Aorta (tissue), 5 donors: ENCODE measurements at places on chromosomes 6 and 20. TPM values are rescaled to one million over a fixed set of nuclear protein-coding genes. Genes with fewer than 3 reads are reported as not detected.

DNA sequence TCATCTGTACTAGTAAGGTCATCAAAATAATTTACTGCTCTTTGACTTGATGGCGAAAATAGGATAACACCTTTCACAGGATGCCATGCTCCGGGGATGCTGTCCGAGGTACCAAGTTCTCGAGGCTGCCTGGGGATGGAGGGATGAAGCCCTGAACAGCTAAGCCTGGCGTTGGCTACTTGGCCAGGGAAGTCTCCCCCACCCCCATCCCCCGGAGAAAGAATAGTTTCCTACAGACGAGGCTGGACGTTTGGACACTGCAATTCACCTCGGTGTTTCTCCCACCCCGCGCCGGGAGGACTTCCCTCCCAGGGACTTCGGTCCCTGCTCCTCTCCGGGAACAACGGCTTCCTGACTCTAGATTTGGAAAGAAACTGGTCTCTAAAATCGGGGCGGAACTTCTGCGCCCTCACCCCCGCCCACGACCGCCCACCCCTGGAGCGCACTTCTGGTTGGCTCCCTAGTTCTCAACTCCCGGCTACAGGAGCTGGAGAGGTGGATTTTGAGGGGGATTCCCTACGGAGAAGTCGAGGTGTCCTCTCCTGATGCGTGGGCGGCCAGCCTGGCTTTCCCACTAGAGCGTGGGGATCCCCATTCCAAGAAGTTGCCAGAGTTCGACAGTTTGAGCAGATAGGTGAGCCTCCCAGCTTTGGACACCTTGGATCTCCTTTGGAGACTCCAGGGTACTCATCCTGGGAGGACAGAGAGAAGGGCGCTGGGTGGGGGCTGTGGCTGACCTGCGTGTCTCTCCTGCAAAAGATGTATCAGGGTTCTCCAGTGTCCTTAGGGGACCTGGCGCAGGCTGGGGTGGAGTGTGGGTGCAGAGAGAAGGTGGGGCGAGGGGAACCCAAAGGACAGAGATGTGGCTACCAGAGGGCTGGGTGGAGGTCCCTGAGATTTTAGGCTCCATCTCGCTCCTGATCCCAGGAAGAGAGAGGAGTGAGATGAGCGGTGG is 1.1 kb downstream of the PCSK2 start:
- DNase-seq, result peak; percentile 33

ASIP gene
- total RNA-seq, result not detected

DNA sequence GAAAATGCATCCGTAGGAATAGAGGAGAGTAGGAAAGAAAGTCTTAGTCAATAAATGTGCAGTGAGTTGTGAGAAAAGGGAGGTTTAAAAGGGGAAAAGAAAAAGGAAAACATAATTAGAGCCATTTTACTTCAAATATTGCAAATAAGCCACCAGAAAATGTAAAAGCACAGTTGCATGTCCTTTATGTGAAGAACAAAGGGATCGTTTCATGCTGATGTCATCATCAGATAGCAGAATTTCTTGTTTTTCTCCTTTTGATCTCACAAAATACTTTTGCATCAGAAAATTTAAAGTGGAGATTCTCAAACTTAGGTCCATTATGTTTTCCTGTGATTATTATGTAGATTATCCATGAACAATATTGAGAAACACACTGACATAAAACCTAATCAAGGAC is 166.7 kb downstream of the HAO1 start:
- no peak for DNase-seq

TBC1D32 gene
- total RNA-seq, result 4.5 TPM

PTGIS gene
- total RNA-seq, result 351 TPM

DNA sequence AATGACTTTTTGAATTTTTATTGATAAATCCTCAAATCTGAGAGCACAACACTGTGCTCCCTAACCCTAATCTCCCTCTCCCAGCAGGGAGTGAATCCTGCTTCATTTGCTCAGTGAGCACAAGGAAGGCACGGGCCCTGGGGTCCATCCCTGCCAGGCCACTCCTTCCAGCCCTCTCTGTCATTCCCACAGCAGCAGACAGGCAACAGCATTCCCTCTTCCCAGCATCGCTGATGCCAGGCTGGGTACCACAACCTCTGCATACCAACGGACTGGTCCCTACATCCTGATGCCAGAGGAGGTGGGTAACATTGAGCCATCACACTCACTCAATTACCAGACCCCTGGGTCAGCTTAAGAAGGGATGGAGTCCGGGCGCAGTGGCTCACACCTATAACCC is 34.2 kb downstream of the MRPL14 start:
- no peak for DNase-seq

DNA sequence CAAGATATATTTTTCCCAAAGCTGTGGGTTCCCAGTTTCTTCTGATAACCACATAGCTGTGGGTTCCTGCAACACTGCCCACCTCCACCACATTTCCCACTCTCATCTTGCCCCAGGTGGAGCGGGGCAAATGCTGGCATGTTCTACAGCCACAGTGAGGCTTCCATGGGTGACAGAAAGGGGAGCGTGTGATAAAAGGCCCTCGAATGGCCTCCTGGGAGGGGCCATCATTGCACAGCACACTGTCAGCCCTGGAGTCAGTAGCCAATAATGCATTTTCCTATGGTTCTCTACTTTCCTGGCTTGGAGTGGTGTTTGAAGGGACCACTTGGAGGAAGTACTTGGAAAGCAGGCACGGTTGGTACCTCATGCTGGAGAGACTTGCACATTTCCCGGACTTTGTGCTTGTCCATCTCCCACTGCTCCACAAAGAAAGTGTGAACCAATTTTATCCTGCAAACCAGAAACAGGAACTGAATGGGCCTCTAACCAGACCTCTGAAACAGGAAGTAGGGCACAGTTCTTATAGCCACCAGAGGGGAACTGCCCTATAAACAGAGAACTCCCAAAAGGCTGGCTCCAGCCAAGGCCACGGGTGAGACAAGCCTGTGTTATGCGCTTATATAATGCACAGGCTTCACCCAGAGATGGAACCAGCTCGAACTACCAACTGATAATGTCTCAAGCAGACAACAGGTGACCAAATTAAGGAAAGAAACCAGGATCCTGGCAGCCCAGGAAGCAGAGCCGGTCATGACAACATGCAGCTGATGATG is 8.6 kb downstream of the MAP3K5 start:
- no peak for DNase-seq

DNA sequence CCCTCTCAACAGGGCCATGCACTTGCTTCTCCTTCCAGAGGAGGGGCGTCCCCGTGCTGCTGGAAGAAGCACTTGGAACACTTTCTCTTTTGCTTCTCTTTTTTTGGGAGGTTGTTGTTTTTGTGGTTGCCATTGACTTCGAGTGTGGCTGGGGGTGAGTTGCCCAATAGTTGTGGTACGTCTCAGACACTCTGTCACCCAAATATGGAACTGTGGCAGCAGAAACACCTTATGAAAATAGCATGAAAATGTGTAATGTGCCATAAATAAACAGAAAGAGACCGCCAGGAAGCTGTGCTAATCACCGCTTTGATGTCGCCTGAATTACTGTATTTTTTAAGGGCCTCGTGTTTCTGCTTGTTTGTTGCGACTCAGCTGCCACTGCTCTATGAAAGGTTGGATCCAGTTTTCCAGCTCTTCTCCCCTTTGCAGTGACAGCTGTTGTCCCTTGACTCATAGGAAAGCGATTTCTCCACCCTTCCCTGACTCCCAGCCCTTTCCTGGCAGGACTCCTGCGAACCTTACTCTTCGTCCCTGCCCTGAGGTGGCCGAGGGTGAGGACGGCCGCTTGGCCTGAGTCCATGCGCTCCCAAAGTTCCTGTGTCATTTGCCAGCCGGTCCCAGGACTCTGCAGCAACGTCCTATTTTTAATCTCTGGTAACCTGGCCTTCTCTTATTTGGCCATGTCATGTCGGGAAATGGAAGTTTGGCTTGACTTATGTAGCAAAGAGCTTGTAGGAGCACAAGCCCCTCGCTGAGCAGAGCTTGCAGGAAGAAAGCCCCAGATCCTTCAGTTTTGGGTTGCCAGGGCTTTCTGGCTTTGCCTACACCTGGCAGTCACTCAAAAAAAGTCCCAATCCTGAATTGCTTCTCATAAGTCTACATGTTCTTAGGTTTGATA is 694.6 kb downstream of the QKI start:
- peak; percentile 84 for DNase-seq

DNA sequence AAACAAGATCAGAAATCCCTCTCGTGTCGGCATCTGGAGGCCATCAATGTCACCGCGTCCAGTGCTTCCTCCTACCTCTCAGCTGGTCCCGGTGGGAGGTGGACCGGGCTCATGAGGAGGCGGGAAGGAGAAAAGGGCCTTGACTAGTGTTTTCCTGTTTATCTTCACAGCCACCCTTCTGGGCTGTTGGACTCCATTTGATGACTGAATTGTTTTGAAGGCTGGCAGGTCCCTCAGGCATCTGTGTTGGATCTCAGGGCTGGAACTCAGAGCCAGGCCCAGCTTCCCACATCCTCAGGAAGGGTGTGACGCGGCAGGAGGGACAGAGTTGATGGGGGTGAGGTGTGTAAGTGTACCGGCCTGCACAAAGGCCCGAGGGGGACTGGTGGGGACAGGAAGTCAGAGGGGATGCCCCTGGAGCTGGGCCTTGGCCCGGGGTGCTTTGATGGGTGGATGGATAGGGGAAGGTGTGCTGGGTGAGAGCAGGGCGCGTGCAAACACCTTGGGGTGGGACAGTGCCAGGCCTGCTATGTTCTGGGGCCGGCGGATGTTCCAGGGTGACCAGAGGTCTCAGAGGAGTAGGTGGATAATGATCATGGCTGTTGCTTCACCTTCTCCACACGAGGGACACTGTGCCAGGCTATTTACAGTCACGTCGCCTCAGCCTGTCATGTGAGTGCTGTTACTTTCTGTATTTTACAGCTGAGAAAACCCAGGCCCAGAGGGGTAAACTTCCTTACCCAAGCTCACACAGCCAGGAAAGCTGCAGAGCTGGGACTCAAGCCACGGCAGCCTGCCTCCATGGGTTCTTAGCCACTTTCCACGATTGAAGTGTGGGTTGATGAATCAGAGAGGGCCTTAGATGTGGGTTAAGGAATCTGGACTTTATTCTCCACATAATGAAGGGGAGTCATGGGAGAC is 17.9 kb upstream of the CHMP4B start:
- DNase-seq, result no peak

DNA sequence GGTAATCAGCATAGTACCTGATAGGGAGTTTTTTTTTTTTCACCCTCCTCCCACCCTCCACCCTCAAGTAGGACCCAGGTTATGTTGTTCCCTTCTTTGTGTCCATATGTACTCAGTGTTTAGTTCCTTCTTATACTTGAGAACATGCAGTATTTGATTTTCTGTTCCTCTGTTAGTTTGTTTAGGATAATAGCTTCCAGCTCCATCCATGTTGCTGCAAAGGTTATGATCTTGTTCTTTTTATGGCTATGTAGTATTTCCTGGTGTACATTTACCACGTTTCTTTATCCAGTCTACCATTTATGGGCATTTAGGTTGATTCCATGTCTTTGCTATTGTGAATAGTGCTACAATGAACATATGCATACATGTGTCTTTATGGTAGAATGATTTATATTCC is 41.9 kb downstream of the FOXA2 start:
- DNase-seq, result no peak

DNA sequence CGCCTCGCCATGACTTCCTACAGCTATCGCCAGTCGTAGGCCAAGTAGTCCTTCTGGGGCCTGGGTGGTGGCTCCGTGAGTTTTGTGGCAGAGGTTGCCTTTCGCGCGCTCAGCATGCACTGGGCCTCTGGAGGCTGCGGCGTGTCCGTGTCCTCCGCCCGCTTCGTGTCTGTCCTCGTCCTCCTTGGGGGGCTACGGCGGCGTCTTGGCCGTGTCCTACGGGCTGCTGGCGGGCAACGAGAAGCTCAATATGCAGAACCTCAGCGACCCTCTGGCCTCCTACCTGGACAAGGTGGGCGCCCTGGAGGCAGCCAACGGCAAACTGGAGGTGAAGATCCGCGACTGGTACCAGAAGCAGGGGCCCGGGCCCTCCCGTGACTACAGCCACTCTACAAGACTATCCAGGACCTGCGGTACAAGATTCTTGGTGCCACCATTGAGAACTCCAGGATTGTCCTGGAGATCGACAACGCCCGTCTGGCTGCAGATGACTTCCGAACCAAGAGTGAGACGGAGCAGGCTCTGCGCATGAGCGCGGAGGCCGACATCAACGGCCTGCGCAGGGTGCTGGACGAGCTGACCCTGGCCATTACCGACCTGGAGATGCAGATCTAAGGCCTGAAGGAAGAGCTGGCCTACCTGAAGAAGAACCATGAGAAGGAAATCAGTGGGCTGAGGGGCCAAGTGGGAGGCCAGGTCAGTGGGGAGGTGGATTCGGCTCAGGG is 296.3 kb downstream of the OGFRL1 start:
- DNase-seq, result no peak
